ENCODE measurements at places on chromosomes 11 and 22.

DNA sequence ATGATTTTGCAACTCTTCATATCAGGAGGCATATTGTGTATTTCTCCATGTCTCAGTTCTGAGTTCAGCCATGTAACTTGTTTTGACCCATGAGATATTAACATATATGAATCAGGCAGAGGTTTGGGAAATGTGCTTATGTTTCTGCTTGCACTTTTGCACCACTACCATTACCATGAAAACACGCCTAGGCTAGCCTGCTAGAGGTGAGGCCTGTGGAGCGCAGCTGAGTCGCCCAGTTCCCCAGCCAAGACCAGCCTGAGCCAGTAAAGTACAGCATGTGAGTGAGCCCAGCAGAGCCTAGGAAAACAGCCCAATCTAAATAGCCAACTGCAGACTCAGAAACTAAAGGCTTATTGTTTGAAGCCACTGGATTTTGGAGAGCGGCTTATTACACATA lies 18.4 kb upstream of the MYOD1 start:
- no peak for DNase-seq

DNA sequence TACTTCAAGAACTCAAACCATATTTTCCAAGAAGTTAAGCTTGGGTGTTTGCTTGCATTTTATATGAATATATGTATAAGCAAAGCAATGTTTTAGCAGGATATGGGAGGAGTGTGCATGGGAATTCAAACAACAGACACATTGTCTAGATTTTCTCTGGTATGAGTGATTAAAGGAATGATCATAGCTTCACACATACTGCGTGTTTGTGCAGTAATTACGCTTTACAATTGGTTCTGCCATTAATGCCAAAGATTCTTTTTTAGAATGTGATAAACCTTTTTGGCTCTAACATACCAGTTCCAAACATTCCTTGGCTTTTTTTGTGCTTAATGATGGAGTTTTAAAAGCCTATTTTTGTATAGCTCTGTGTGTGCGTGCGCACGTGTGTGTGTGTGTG lies 54.0 kb downstream of the CCDC34 start:
- no peak for DNase-seq

DNA sequence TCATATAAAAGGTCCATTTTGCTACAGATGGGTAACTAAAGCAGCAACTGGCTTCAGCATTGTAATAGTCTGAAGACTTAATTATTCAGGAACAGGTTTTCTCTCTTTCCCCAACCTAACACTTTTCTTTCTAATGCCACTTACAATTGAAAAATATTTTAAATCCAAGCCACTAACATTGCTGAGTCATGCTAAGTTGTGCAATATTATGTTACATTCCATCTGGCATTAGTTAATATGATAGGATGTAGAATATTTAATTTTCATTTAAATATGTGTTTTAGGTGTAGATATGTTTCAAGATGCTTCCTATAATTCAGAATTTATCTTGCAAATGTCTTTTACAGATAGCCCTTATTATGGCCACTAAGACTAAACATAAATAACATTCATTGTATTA lies 98.6 kb downstream of the KIF18A start:
- no peak for DNase-seq

DNA sequence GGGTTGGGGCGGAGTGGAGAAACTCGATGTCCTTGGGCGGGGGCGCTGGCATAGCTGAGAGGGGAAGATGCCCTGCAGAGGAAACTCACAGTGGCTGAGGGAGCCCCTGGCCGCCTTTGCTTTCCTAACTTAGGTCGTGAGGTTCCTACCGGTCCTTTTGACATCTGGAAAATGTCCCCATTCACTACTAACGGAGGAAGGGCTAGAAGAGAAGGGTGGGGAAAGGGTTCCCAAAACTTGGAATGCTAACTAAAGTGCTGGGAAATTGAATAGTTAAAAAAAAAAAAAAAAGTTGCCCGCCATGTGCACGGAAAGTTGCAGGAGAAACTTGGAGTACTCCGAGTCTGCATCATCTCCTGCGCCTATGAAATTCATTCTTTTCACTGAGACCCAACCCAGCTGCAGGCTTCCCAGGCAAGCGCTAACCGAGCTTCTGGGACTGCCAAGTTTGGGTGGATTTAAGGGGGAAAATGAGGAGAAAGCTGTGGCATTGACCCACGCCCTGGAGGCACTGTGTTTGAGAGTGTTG lies 796 bp downstream of the TIMP3 start:
- DNase-seq, result no peak

GRCh38 chr22:23437779-23438178 lies 142.3 kb downstream of the IGLL1 start:
- DNase-seq, result no peak

GRCh38 chr11:3160252-3161031 lies 4.7 kb downstream of the OSBPL5 start:
- no peak for DNase-seq

DNA sequence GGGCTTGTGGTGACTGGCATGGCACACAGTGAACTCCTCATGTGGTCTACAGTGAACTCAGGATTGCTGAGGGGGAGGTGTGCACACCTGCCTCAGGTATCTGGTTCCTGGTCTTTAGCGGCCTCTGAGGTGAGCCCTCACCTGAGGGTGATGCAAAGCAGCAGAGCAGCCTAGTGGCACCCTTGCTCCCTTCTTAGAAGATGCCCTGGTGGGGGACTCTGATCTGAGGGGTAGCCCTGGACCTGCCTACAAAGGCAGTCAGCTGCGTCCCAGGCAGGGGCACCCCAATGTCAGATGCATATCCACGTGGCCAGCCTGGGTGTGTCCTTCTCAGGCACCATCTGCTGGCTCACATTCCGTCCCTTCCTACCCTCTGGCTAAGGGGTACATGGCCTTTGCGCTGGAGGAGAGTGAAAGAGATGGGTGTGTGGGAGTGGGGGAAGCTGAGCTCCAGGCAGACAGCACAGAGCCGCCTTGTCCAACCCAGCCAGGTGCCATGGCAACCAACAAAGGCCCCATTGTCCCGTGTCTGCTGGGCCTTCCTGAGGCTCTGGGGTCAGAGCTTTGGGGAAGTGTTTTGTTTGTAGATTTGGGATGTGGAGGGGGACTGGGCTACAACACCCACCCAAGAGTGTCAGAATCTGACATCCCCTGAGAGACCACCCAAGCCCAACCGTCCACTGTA lies 5.8 kb downstream of the PLEKHB1 start:
- no peak for DNase-seq

DNA sequence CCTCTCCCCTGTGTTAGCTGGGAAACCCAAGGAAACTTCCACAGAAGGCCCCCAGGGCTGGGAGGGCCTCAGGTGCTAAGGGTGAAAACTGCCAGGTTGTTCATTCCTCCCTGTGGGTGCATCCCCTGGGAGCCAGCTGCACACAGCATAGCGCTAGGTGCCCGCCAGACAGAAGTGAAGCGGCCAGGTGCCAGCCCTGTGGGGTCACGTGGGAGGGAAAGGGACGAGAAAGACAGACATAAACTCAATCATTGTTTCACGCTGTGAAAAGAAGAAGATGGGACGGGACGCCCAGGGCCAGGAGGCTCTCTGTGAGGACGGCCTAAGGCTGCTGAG lies 31.6 kb upstream of the HMOX1 start:
- DNase-seq, result no peak

DNA sequence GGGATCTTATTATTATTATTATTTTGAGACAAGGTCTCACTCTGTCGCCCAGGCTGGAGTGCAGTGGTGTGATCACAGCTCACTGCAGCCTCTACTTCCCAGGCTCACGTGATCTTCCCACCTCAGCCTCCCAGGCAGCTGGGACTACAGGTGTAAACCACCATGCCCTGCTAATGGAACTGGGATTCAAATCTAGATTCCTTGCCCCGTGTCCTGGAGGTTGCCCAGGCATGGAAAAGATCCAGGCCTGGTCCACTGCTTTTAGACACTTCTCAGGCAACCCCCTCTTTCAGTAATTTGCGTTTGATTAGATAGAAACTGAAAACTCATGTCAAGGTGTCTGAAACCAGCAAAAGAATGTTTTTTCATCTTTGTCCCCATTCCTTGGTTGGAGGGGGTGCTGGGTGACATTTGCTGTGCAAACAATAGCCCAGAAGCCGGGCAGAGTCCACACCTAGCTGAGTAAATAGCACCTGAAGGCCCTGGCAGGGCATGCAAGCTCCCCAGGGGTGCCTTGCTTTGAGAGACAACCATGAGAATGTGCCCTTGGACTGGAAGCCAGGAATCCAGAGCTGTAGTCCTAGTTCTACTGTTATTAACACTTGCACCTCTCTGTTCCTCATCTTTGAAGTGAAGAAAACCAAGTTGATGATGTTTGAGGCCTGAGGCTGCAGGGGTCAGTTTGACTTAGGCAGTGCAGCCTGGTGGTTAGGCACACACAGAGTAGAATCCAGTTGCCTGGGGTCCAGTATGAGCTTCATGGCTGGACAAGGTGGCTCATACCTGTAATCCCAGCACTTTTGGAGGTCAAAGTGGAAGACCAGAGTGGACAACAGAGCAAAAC lies 19.1 kb upstream of the XBP1 start:
- no peak for DNase-seq

DNA sequence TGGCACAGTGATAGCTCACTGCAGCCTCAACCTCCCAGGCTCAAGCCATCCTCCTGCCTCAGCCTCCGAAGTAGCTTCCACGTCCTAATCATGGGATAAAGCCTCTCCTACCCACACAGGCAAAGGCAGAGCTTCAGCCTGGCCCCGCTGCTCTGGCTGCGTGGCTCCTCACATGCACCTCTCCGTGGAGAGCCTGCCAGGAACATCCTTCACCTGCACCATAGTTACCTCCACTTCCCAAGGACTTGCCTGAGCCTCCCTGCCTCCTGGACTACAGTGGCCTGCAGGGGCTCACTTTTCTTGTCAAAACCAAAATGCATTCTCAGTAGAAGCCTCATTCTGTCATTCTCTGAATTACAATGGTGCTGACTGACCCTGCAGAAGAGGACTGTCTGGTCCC lies 6.5 kb downstream of the C11orf16 start:
- DNase-seq, result no peak

- no peak for DNase-seq
Measured at GRCh38 chr11:77501758-77502157, 27.9 kb upstream of the PAK1 start.

GRCh38 chr11:127273593-127274327 lies 273.2 kb upstream of the KIRREL3 start:
- DNase-seq, result no peak

DNA sequence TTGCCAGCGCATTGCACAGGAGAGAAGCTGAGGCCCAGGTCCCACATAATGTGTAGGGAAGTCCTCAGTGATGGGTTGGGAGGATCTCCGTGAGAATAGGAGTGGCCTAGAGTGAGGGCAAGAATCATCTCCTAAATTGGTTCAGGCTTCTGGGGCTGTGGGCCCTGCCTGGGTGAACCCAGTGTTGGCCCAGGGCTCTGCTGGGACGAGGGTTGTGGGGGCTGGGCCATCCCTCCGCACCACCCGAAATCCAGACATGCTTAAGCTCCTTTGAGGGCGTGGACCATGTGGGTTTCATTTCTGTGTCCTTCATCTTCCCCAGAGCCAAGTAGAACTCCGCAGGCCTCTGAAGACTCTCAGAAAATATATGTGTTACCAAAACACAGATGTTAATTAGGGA lies 3.7 kb downstream of the MICALL1 start:
- no peak for DNase-seq

DNA sequence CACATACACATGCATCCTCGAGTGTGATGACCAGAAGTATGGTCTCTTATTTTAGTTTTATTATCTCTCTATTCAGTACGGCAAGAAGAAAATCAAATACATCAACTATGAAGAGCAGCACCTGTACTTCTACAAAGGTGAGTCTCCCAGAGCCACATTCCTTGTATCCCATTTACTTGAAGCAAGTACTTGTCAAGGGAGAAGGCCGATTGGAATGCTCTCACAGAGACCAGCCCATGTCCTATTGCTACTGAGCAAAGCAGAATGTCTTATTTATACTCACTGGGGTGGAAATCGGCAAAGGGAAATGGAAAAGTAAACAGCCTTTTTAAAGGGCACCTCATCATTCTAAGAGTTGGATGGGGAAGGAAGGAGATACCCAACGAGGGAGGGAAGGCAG lies 72.6 kb upstream of the OR5AK2 start:
- DNase-seq, result no peak

DNA sequence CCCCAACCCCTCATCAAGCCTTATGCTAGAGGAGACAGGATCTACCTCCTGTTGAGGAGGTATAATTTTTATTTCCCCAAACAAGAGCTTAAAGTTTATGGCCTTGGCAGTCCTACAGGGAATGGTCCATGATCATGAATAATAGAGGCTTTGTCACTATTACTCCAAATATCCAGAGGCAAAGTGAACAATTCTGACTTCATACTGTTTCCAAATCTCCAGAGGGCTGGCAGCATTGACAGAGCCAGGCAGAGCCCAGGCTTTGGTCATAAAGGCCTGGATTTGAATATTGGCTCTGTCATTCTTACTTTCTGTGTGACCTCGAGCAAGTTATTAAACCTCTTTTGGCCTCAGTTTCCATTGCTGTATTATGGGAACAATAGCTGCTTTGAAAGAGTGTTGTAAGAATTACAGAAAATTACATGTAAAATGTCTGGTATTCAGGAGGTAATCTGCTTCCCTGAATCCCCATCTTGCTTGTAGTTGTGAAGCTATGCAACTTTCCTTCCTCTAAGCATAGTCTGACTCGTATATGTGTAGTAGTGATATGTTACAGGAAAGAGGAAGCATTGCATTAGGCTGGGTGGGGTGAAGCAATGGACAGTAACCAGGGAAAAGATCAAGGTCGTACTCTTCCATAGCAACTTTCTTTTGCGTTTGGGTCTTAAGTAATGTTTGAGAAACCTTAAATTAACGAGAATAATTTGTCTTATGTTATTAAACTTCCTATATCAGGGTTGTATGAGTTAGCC lies 88.8 kb downstream of the CD44 start:
- DNase-seq, result no peak

DNA sequence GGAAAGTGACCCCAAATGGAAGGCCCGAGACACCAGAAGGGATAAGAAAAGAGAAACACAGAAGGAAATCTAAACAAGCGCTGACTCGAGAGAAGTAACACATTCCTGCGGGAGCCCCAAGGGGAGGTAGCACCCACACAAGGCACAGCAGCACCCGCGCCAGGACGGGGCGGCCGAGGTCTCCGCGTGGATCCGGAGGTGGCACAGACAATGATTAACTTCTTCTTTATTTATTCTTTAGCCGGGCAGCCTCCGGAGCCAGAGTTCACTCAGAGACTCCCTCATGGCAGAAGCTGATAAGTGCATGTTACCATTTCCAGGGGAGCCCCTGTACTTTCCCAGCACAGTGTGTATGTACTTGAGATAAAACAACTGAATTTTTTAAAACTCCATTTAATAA lies 5.1 kb downstream of the TOLLIP start:
- no peak for DNase-seq
